Left lung (tissue), 14 donors: ENCODE measurements at places on chromosomes 6 and 20.

DNA sequence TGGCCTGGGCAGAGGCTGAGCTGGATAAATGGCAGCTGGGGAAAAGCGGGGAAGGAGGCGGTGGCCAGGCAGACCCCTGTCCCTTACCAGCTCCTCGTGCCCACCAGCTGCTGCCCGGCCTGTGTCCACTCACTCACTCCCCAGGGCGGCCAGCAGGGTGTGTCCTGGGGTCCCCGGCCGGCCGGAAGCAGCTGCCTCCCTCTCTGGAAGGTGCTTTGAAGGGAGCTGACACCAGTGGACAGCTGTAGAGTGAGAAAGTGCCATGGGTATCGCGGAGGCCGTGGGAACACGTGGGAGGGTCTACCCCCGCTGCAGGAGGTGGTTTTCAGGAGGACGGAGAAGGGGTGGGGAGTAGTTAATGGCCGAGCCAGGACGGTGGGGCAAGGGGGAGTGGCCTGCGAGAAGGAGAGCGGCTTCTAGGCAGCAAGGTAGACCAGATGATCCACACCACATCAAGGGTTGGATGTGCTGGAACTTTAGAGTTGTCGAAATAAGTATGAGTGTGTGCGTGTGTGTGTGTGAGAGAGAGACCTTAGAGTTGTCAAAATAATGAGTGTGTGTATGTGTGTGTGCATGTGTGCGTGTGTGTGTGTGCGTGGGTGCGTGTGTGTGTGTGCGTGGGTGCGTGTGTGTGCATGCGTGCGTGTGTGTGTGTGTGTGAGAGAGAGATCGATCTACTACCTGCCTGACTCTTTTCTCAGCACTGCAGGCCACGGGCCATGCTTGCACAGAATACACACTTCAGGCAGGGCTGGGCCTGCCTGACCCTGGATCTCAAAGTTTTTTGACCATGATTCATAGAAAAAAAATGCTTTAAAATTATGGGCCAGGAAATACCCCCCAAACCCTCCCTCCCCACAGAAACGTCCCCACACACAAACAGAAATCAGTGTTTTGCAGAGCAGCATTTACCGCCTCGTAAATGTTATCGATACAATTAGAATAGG, 43.9 kb downstream of the CDH4 start:
- DNase-seq = no peak

- no peak for DNase-seq
Measured at GRCh38 chr20:11748436-11748835, 169.3 kb upstream of the BTBD3 start.

DNA sequence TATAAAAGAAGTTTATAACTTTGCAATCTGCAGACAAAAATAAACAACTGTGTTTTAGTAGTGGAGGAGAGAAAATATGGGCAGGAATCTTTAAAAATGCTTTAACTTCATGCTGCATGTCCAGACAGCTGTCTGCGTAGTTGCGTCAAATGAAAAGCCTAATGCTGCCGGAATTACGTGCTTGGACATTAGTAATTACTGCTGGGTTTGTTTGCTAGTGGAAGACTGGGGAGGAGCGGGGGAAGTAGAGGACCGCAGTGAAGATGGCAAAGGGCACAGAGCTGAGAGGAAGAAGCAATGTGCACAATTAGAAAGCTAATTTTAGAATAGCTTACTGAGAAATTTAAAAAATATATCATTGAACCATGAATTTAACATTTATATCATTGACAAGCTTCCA, 2.4 kb downstream of the SNAP25 start:
- no peak for DNase-seq

DNA sequence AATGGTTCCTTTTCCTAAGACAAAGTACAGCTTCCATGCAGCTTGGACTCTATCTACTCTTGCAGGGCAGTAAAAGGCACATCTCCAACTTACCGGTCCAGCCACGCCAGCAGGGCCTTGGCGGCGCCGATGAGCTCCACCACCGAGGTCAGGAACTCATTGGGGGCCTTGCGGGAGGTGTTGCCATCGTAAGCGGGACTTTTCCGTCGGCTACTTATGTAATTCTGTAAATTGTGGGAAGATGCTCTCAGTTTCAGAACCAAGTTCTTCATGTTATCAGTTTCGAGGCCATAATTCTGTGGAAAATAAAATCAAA, 68.5 kb downstream of the CNKSR3 start:
- DNase-seq = no peak

- no peak for DNase-seq
Measured at GRCh38 chr6:155352811-155353210, 38.5 kb upstream of the TFB1M start.

GRCh38 chr6:169568314-169569087, 133.3 kb downstream of the WDR27 start:
- DNase-seq = no peak

DNA sequence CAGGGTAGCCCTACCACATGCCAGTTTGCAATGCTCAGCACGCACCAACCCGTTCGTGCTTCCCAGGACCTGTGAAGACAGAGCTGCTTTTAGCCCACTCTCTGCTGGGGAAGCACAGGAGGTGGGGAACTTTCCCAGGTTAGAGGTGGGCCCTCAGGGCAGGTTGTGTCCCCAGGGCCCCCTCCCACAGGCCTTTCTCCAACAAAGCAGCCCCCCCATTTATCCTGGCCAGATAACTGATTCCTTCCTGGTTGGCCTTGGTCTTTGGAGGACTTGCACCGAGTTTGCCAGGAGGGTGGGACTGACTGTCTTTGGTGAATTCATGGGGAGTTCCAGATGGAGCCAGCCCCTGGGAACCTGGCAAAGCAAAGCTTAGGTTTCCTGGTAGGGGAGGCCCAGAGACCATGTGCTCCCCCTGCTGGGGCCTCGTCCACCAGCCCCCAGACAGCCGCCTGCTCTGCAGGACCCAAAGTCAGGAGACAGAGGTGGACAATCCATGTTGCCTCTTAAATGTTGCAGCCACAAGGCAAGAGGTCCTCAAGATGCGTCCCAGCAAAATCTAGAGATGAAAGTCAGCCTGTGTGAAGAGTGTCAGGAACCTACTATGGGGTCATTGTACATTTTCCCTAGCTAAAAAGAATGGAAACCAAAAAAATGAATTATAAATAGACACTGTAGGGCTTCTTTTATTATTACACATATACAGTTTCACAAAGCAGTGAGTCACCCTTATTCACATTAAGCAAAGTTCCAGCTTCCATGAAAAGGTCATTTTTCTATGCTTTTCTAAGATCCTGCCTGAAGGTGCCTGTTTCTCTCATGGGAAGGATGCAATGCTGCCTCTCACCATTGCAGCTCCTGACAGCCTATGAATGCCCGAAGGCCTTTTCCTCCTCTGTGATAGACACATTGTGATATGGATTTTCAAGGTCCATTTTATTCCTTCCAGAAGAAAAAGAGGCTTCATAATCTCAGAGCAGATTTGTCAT, 497.8 kb downstream of the PREX1 start:
- DNase-seq = no peak

DNA sequence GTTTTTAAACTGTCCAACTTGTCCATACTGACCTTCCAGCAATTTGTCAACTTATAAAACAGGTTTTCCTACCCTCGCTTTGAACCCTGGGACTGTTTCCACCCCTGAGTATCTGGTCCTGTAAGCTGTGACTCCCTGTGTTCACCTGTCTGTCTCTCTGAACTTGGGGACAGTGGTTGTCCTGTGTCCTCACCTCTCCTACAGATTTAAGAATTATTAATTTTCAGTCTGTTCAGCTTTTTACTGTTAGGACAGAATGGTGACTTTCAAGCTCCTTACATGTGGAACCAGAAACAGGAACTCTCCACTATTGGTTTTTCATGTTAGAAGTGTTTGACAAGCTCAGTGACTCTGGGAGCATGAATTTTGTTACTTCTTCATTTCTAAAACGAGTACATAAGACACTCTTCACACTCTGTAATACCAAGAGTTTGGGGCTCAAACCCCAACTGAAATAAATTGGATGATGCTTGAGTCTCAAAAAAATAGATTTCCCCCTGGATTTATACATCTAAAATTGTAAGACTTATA, 713.9 kb downstream of the COL12A1 start:
- no peak for DNase-seq

DNA sequence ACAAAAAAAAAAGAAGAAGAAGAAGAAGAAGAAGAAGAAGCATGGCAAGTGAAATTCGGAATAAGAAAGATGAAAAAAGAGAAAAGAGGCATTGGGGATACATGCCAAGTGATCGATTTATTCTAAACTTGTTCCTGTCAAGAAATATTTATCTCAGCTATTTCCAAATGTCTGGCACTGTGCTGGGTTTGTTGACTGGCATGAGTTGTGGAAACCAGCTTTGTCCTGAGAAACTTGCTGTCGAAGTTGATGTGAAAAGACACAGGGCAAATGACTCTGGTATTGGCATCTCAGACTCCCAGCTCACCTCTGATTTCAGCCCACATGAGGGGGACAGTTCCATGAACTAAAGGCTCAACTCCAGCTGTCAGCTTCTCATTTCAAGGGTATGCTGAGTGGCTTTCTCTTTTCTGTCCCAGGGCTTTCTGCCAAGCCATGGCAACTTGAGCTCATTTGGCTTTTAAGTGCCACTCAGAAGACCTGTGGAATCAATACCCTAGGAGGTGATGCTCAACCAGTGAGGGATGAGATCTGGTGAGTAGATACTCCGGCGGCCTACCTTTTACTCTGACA, 253.3 kb upstream of the JAG1 start:
- no peak for DNase-seq

GRCh38 chr6:105226598-105227294, 46.9 kb upstream of the POPDC3 start:
- no peak for DNase-seq

DNA sequence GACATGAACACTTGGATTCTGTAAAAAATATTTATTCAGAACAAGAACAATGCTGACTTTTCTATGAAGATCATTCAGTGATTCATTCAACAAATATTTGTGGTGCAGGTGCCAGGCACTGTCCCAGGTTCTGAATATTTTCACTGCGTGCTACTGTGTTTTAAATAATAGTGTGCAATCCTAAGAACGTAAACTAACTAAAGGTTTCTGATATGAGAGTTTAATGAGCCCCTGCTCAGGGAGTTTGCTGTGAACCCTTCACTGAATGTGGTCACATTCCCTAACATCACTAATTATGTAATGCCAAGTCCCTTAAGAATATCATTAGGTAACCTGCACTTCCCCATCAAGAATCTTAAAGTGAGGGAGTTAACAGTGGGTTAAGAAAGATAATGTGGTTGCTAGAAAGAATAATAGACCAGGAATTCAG, 1.7 kb upstream of the TMEM170B start:
- DNase-seq = no peak

- no peak for DNase-seq
Measured at GRCh38 chr6:170439366-170440361, 113.4 kb downstream of the PSMB1 start.

DNA sequence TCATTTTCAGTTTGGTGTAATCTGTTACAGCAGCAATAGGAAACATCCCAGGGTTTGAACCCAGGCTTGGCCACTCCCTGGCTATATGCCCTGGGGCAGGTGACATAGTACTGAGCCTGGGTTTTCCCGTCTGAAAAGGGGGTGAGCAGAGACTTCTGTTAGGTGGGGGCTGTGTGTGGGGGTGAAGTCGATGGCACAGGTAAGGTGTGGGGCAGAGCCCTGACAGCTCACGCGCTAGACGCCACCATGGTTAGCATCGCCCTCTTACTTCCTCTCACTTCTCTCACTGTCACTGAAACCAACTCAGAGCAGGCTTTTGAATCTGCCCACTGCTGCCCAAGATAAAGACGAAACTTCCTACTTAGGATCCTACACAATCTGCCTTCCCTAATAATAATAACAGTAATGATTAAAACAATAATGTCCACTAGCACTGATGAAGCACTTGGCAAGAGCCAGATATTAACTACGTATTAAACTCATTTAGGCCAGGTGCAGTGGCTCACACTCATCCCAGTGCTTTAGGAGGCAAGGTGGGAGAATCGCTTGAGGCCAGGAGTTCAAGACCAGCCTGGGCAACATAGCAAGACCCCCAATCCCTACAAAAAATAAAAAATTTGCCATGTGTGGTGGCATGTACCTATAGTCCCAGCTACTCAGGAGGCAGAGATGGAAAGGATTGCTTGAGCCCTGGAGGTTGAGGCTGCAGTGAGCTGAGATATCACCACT, 117.9 kb upstream of the PTPN1 start:
- DNase-seq = no peak

- no peak for DNase-seq
Measured at GRCh38 chr6:1285956-1286355, 25.9 kb upstream of the FOXQ1 start.

- no peak for DNase-seq
Measured at GRCh38 chr6:73058736-73059135, 166.6 kb downstream of the KHDC1L start.

DNA sequence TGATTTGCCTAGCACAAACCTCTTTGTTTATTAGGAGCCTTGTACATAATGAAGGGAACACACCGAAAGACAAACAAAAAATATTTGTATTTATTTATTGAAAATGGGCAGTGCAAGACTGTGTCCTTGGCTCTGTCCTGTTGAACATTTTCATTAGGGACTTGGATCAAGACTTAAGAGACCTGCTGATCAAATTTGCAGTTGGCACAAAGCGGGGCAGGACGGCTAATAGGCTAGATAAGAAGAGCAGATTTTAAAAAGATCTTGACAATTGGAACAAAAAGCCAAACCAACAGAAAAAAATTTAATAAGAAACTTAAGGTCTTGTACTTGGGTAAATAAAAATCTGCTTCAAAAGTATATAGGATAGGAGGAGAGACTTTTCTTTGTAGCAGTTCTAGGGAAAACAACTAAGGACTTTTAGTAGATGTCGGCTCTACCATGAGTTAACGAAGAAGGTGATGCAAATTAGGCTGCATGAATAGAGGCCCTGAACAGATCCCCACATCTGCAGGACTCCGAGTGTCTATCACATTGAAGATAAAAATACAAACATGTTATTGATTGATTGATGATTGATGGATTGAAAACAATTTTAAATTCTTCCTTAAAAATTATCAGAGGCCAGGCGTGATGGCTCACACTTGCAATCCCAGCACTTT, 124.1 kb upstream of the SPACA1 start:
- no peak for DNase-seq

DNA sequence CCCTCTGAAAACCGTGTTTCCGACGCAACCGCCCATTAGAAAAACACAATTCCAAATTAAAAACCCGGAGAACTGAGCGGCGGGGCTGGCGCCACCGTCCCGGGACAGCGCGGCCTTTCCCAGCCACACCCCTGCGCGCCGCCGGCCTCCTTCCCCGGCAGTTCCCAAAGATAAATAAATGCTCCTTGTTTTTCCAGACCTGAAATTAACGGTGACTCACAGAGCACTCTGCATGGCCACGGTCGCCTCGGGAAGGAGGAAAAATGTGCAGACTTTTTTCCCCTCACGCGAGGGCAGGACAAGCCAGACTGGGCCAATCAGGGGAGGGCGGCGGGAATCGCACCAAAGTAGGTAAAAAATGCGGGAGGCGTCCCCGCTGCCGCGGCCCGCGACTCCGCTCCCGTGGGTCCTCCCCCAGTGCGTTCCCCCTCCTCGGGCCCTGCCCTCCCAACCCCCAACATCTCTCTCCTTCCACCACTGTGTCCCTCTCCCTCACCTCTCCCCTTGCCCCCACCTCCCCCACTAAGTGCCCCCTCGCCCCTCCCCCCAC, 828 bp upstream of the DSTN start:
- DNase-seq = peak; percentile 90

GRCh38 chr6:9139746-9140145, 704.4 kb upstream of the SLC35B3 start:
- no peak for DNase-seq
